ENCODE measurements at places on chromosomes 5 and 9. TPM values are rescaled to one million over a fixed set of nuclear protein-coding genes. Genes with fewer than 3 reads are reported as not detected.

Gene GNPDA1
- total RNA-seq = 63.3 TPM

Gene PCDHB5
- 0.27 TPM for total RNA-seq

Gene ANGPTL2
- 5.1 TPM for total RNA-seq

Gene CFAP77
- total RNA-seq = 9.7 TPM

Gene CCL19
- not detected for total RNA-seq

Gene XPA
- total RNA-seq = 24.5 TPM

Gene GTF2H2
- 55.6 TPM for total RNA-seq

Gene SREK1
- total RNA-seq = 114 TPM

Gene HAVCR1
- total RNA-seq = 0.57 TPM

Gene TNFSF15
- 4.7 TPM for total RNA-seq

Gene CD72
- 2.2 TPM for total RNA-seq
